ENCODE measurements at places on chromosomes 11 and 22.

DNA sequence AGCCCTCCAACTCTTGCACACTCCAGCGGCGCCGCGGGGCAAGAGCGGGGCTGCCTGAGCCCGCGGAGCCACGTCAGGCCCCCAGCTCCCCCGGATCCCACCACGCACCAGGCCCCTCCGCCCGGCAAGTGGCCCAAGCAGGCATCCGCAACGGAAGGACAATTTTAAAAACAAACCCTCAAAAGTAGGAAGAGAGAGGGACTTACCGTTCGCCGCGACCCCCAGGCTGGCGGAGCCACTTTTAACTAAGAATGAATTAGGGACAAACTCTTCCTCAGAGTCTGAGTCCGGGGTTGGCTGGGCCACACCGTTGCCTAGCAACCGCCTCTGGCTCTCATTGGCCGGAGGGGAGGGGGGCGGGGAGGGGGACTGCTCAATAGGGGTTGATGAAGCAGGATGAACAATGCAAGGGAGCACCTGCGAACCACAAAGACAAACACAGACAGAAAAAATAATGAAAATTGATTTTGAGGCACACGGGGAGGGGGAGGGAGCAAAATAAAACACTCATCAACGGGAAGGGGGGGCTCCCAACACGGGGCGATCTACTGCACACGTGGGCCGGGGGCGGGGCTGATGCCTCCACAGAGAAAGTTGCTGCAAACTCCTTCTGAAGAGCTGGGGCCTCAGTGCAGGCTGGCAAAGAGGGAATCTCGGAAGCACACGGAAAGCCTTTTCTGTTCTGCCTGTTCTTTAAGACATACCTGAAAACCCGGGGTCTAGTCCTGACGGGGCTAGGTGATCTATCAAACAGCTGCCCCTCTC, 387.5 kb upstream of the NARS2 start:
- no peak for DNase-seq

- no peak for DNase-seq
Measured at GRCh38 chr11:106413222-106413621, 335.8 kb downstream of the AASDHPPT start.

- DNase-seq: no peak
Measured at GRCh38 chr11:112294688-112295340, 34.2 kb upstream of the PLET1 start.

DNA sequence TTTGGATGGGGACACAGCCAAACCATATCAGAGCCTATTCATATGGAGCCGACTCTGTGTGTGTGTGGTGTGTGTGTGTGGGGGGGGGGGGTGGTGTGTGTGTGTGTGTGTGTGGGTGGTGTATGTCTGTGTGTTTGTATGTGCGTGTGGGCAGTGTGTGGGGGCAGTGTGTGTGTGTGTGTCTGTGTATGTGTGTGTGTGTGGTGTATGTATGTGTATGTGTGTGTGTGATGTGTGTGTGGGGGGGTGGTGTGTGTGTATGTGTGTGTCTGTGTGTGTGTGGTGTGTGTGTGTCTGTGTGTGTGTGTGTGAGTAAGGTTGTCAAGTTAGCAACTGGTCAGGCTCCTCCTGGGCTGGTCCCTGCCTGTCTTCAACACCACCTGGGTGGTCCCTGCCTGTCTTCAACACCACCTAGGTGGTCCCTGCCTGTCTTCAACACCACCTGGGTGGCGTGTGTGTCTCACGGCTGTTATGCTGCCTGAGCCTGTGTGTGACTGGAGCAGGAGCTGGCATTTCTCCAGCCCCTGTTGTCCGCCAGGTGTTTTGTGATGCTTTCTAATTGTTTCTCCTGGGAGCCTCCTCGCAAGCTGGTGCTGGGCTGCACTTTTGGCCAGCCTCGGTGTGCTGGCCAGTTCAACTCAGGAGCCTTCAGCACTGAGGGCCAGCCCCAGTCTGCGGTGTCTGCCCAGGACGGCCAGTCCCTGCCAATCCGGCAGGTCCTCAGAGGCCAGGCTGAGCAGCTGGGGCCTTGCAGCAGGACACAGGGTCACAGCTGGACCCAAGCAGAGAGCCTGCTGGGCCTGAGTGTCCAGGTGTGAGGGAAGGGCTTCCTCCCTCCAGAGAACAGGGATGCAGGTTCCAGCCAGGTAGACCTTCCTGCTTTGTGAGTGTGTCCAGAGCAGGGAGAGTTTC, 21.5 kb upstream of the PVALB start:
- no peak for DNase-seq

DNA sequence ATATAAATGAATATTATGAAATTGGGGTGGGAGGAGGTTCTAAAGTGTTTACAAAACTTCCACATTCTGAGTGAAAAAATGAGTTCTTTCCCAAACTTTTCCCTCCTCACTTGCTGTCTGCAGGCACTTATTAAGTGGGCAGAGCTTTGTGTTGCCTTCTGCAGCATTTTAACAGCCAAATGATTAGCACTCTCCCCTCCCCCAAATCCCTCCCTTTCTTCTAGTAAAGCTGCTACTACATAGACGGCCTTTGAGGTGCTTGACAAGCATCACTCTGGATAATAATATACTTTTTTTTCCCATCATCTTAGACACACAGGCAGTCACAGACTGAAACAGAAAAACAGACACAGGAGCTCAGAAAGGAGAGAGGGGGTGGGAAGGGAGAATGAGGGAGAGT, 493.5 kb downstream of the DLG2 start:
- DNase-seq: no peak

Measured in psoas muscle (tissue), 8 donors.